ENCODE measurements at places on chromosomes 3 and 15.

- no peak for DNase-seq
These were observed 161.9 kb downstream of the FNDC3B start for GRCh38 chr3:172201136-172201869.

GRCh38 chr15:35013370-35013769, 25.3 kb upstream of the ZNF770 start:
- no peak for DNase-seq

DNA sequence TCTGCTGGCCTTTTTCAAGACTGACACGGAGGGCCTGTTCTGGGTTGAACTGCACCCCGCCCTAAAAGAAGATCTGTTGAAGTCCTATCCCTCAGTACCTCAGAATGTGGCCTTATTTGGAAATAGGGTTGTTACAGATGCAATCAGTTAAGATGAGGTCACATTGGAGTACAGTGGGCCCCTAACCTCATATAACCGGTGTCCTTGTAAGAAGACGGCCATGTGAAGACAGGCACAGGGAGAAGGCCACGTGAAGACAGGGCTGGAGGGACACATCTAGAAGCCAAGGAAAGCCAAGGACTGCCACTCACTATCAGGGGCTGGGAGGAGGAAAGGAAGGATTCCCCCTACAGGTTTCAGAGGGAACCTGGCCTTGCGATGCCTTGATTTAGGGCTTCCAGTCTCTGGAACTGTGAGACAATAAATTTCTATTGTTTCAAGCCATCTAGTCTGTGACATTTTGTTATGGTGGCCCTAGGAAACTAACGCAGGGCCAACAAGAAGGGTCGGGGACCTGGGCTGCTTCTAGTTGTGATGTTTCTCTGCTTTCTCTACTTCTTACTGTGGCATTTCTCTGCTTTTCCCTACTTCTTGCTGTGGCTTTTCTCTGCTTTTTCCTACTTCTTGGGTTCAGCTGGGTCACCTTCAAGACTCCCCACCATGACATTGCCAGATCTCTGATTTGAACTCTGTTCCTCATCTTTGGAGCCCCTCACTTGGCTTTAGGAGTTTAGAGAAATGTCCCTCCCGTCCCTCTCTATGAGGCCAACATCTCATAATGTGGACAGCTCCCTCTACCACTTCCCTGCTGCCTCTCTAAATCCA, 4.8 kb upstream of the CCDC174 start:
- DNase-seq, result no peak

- DNase-seq, result no peak
These were observed 20.5 kb downstream of the GALK2 start for GRCh38 chr15:49190586-49190985.

- DNase-seq, result no peak
These were observed 601 bp upstream of the HYAL2 start for GRCh38 chr3:50323092-50323600.

GRCh38 chr3:194631696-194632095, 1.5 kb downstream of the TMEM44 start:
- DNase-seq, result no peak

GRCh38 chr3:50588759-50589433, 19.6 kb downstream of the HEMK1 start:
- DNase-seq, result no peak

GRCh38 chr15:55786341-55786740, 43.4 kb upstream of the PRTG start:
- DNase-seq, result no peak

DNA sequence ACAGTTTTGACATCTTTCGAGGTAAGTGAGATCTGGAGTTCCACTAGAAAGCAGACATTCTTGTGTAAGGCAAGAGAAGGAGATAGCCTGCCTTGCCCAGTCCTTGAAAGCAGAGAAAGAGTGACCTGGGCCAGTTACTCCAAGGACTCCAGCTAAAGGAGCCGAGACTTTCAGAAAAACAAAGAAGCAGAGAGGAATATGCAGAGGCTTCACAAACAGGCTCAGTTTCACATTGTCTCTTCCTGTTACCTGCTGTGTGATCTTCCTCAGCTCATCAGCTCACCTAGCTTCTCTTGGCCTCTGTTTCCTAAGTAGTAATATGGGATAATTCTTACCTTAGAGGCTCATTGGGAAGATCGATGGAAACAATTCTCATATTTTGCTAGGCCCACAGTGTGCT, 81.0 kb downstream of the CDC25A start:
- DNase-seq, result no peak

DNA sequence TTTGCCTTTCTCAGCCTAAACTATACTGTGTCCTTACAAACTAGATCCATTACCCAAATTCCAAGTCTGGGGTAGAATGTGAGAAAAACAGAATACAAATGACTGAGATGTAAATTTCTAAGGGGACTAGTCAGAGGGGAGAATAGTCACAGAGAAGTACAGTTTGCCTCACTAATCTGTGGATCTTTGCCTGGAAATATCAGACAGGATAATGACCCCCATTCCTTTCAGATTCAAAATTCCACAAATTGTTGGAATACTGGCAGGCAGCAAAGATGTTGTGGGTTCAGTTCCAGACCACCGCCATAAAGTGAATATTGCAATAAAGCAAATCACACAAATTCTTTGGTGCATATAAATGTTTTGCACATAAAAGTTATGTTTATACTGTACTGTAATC, 762.8 kb upstream of the NR2F2 start:
- DNase-seq, result no peak

GRCh38 chr3:108509263-108509662, 1.1 kb downstream of the MYH15 start:
- no peak for DNase-seq

DNA sequence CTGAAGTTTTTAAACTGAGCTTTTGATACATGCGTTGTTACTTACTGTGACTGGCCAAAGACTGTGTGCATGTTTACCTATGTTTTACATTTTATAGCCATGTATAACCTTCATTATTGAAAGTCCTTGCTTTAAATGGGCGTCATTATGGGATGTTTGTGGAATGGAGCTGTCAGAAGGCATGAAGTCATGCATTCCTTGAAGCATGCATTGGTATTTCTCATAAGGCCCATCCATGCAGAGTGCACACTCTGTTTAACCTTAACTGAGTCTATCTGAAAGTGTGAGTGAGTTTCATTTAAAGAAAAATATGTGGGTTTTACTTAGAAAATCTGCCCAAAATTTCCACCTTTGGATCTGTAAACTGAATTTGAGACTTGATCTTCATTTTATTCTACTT, 51.1 kb downstream of the PSMD6 start:
- DNase-seq, result no peak

- DNase-seq, result no peak
These were observed 2.2 kb upstream of the PRKCD start for GRCh38 chr3:53158765-53159155.

DNA sequence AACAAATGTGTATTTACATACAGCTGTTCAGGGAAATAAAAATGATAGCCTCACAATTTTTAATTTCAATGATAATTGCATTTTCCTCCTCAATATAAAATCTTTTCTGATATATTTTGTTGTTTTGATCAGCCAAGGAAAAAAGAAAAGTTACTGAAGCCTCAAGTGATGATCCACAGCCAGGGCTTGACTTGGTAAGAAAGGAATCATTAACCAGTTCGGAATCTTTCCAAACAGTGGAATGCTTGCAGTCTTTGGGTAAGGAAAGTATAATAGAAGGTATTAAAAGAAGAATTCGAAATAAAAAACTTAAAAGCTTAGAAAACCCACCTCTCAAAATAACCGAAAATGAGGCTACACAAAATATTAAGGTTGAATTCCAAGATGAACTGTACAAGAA, 1.0 kb downstream of the TOPAZ1 start:
- no peak for DNase-seq

GRCh38 chr15:68488966-68489365, 57.0 kb upstream of the ITGA11 start:
- no peak for DNase-seq

GRCh38 chr3:107611775-107612469, 89.2 kb downstream of the BBX start:
- DNase-seq, result no peak

- DNase-seq, result no peak
These were observed 213.3 kb upstream of the CFAP20DC start for GRCh38 chr3:59263152-59263551.

- DNase-seq, result no peak
These were observed 231.8 kb downstream of the SQOR start for GRCh38 chr15:45866616-45867015.

- no peak for DNase-seq
These were observed 39.2 kb downstream of the ACAA1 start for GRCh38 chr3:38097446-38098375.

GRCh38 chr15:68819495-68820294, 1.0 kb downstream of the ANP32A start:
- no peak for DNase-seq

- DNase-seq, result no peak
These were observed 37.2 kb downstream of the HMG20A start for GRCh38 chr15:77457905-77458265.

GRCh38 chr3:15936312-15936711, 138.5 kb upstream of the ANKRD28 start:
- DNase-seq, result no peak

DNA sequence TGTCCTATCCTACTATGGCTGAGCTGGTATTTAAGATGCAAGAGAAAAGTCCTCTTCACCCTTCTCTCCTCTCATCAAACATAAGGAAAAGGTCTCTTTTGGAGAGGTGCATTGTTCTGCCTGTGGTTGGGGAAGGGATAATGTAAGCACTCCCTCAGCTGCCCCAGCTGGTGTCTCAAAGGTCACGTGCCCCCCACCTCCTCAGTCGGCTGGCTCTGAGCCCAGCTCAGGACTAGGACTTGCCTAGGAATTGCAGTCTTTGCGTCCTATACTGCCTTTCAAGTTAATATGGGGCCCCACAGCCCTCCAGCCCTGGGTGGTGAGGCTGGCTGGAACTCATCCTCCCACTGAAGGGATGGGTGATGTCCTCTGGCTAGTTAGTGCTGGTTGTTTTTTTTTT, 29.7 kb downstream of the OR4F15 start:
- no peak for DNase-seq

- no peak for DNase-seq
These were observed 609.7 kb downstream of the PDCD6IP start for GRCh38 chr3:34408088-34408487.

DNA sequence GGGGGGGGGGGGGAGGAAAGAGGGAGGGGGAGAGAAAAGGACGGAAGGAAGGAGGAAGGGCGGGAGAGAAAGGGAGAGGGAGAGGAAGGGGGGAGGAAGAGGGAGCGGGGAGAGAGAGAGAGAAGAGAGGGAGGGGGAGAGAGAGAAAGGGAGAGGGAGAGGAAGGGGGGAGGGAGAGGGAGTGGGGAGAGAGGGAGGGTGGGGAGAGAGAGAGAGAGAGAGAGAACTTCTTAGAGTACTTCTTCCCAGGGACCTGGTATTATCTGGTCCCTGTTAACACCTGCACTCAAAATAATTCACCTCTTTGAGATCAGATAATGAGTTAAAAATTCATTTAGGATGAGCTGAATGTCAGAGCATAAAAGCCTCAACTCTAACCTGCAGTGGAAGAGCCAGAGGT, 1.1 kb downstream of the SEC13 start:
- DNase-seq, result no peak

GRCh38 chr15:100430411-100430810, 88.6 kb upstream of the ADAMTS17 start:
- no peak for DNase-seq

DNA sequence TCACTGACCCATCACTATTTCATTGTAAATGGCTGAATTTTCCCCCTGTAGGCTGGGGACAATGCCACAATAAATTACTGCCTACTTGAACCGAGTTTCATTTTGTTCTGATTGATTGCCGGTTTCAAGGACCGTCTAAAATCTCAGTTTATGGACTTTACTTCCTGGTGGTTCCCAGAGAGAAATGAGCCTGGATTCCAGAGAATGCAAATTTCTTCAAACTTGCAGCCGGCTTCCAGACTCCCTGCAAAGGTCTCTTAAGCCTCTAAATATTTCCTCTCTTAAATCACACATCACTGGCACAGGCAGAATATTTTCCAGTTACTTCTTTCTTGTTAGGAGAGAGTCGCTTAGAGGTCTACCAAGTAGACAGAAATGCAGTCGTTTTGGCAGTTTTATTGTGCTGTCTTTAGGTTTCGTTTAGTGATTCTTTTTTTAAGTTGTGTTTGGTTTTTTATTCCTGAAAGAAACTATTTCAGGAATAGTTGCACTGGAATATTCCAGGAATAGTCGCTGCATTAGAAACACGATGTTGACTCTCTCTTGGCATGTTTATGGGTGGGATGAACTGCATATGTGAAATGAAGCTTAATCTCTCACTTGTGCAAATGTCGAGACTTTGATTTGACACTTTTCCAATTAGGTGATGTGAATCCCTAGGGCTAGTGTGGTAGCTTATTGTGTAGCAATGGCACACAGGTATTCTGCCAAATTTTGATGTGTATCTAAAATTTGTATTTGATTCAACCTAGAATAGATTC, 284.1 kb upstream of the NR2E3 start:
- DNase-seq, result no peak

DNA sequence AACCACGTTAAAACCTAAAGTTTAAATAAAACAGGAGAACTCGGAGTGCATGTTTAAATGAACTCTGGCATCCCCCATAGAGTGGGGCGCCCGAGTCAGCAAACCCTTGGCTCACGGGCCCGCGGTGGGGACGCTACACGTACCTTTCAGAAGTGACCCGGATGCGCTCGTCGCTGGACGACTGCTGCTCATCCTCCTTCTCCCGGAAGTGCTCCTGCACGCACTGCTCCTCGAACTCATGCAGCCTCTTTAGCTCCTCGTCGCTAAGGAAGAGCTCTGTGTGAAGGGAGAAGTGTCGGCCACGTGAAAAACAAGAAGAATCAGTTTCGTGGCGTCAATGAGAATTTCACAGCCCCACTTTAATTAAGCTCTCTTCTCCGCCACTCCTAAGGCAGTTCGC, 34.6 kb upstream of the MTMR10 start:
- no peak for DNase-seq

DNA sequence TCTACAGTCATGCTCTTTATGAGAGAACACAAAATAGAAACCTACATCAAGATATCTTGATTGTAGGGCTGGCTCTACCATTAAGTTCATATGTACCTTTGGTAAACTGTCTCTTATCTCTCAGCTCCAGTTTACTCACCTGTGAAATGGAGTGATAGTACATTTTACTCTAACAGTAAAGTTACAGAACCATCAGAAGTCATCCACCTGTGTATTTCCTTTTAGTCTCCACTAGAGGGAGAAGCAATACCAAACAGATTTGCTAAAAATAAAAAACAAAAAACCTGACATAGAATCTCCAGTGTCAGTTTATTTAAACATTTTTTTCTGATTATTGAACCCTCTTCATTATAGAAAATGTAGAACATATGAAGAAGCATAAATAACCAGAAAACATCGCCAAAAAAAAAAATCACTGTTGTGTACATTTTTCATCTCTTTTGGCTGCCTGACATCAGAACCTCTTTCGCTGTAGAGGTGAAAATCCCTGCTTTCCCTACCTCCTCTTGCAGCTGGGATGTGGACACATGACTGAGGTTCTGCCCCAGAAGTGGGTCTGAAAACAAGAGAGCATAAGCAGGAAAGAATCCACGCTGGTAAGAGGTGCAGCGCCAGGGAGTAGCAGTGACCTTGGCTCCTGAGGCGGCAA, 48.7 kb upstream of the WDR72 start:
- DNase-seq, result no peak

- no peak for DNase-seq
These were observed 10.9 kb downstream of the SLC35A5 start for GRCh38 chr3:112572701-112573100.

GRCh38 chr15:67521029-67521782, at the start of gene C15orf61:
Gene C15orf61 (plus strand): TSS chr15:67521131. CDS start chr15:67521249, 118 bp downstream.
- peak; percentile 83 for DNase-seq

- DNase-seq, result no peak
These were observed 160.4 kb upstream of the SLC2A2 start for GRCh38 chr3:171186817-171187500.

GRCh38 chr3:186974824-186975313, 44.5 kb downstream of the ST6GAL1 start:
- no peak for DNase-seq

Data from caudate nucleus (tissue), 63 donors.